ENCODE measurements at places on chromosomes 2 and 18.
A peak's percentile ranks its signal among the peaks of the same experiment; 100 is the strongest.

DNA sequence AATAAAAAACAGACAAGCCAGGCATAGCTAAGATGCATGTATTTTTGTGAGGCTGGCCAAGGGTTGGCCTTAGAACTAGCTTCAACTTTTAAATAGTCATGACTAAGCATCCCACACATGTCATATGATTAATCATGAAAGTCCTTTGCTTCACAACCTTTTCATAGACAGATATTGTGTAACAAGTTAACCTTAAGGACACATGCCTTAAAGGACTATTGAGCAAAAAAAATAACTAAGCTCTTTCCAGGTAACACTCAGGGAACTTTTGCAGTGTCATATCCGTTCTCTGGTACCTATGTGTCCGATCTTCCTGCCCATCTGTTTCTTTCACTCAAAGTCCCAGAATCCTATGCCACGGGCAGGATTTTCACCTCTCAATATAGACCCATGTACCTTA lies 498.4 kb downstream of the STK39 start:
- no peak for DNase-seq

DNA sequence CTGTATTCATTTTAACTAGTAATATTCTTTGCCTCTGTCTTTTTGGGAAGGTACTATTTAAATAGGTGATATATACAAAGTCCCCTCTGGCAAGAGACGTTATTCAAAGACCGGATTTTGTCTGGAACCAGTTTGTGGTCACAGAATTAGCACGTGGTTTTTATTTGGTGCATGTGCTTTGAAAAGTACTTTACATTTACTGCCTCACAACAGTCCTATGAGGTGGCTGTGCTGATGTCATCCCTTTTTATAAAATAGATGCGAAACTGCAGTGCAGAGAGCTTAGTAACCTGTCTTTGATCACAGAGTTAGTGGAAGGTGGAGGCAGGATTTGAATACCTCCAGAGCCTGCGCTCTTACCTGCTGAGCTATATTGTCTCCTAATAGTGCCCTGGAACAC lies 4.0 kb downstream of the LPIN1 start:
- no peak for DNase-seq

- no peak for DNase-seq
Observed at GRCh38 chr2:188294352-188294926, 2.8 kb downstream of the GULP1 start.

GRCh38 chr2:190843890-190844699 lies 36.5 kb upstream of the GLS start:
- DNase-seq = no peak

GRCh38 chr2:15636972-15637785 lies 45.5 kb downstream of the DDX1 start:
- peak; percentile 50 for DNase-seq

- no peak for DNase-seq
Observed at GRCh38 chr18:42005782-42006181, 50.7 kb downstream of the PIK3C3 start.

DNA sequence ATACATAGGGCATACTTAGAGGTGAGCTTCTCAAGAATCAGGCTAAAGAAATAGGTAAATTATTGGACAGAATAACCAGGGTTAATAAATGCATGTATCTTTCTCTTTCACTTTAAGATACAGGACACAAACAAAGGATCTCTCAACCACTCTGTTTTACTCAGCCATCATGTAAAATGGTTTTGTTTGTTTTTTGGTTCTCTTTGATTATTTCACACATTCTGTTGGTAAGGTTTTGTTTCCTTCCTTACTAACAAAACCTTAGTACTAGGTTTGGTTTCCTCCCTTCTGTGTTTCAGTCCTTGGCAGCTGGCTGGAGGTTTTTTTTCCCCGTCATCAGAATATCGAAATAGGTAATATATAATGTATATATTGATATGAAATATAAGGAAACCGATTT lies 1506.8 kb upstream of the TMEFF2 start:
- DNase-seq = no peak

GRCh38 chr2:215613280-215613679 lies 177.4 kb upstream of the FN1 start:
- no peak for DNase-seq

DNA sequence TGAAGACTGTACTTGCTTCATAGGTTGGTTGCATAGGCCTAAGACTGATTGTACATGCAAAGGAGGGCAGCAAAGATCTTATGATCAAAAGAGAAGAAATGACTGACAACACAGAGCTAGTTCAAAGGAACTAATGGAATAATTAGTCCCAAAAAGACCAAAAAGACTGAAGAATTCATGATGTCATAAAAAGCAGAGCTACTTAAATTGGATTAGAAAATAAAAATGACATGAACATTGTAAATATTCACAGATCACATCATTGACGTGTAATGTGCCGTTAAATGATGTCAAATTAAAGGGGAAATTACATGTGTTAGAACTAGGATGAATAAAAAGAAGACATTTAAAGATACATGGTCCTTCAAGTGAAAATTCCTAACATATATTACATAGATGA lies 616.8 kb downstream of the NR4A2 start:
- DNase-seq = no peak

GRCh38 chr2:173086518-173087213 lies 11.0 kb downstream of the MAP3K20 start:
- no peak for DNase-seq

DNA sequence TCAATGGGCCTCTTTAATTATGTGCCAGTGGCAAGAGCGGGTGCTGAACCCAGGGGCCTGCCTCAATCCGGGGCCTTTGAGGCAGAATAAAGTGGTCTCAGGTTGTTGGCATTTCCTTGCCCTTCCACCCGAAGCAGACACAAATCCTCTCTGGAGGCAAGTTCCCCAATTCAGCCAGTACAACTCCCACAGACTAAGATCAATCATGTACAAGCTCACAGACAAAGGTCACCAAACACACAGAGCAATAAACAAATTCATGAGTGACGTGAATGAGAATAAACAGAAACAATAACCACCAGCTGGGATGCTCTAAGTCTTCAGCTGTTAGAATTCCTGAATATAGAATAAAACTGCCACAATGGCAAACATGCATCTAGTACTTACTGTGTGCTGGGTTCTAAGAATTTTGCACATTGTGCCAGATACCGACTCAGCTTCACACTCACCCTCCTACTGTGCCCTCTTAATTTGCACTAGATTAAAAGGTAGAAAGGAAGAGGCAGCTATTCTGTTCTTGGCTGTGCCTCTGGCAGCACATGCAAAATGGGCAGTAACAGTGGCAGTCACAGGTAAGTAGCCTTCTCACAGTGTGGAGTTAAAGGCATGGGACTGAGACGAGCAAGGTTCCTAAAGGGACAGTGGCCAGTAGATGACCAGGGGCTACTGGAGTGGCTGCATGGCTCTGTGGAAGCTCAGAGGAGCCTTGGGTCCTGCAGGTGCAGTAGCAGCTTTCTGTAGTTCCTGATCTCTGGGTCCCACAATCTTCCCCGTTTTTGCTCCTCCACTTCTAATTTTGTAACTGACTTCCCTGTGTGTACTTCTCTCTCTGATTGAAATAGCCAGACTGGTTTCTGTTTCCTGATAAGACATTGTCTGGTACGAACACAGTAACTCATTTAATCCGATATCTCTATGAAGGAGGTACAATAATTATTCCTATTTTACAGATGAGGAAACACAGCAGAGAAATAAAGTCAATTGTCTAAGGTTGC lies 34.6 kb upstream of the IL1B start:
- no peak for DNase-seq

DNA sequence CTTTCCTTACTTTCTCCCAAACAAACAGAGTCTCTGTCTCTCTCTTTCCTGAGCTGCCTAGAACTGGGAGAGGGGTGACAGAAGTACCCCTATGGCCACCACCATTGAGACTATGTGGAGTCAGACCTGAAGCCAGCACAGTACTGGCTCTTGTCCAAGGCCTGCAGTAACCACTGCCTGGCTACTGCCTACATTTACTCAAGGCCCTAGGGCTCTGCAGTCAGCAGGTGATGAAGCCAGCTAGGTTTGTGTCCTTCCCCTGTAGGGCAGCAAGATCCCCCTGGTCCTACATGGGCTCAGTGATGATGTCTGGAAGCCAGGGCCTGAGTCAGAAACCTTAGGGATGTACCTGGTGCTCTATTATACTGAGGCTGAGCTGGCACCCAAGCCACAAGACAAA lies 12.2 kb downstream of the MYO3B start:
- DNase-seq = no peak

DNA sequence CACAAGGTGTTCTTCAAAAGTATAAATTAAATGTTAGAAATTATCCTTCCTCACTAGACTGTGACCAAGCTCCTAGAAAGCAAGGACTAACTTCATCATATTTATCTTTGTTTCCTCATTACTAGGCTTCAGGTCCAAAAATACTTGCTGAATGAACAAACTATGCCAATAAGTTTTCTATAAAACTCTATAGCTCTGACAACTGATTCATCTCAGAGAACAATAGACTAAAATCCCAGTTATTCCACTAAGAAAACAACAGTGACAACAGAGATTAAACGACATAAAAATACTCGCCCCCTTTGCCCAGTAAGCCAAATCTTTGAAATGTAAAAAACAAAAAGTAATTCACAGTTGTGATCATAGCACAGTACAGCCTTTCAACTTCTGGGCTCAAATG lies 13.6 kb downstream of the TLK1 start:
- DNase-seq = no peak

DNA sequence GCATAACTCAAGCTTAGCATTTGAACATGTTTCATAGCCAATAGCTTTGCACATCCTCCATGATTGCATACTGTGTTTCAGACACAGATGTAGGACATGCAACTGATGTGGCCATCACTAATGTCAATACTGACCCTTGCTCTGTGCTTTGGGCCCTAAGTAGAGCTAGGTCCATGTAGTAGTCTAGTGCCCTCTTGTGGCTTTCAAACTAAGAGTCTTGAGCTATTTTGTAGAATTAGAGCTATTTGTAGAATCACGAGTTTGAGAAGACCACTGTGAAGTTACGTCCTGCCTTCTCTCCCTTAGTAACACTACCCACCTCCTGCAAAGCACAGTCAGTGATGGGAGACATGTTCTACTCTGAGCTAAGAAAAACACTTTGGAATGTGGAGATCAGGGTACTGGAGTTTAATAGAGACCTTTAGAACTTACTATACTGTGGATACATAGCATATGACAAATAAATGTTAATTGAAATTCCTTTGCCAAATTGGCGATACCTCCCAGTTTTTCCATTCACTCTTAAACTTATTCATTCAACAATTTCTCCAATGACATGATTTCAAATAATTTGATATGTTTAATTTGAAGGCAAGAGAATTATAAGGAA lies 306.5 kb upstream of the TNP1 start:
- no peak for DNase-seq

- no peak for DNase-seq
Observed at GRCh38 chr2:216757532-216757931, 62.2 kb upstream of the IGFBP5 start.

DNA sequence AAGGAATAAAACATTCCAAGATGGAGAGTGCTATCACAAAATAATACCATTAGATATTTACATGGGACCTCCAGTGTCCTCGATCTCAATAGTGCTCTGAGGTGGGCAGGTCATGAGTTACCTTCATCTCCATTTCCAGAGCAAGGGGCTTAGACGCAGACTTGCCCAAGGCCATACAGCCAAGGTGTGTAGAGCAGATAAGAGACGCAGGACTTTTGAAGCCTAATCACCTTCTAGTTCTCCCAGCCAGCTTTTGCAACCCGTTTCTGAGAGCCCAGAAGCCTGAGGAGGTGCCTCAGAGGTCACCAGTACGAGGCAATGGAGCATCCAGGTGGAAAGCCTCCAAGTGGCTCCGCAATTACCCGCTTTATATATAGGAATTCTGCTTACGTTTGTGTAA lies 294.7 kb downstream of the LNPK start:
- DNase-seq = no peak

DNA sequence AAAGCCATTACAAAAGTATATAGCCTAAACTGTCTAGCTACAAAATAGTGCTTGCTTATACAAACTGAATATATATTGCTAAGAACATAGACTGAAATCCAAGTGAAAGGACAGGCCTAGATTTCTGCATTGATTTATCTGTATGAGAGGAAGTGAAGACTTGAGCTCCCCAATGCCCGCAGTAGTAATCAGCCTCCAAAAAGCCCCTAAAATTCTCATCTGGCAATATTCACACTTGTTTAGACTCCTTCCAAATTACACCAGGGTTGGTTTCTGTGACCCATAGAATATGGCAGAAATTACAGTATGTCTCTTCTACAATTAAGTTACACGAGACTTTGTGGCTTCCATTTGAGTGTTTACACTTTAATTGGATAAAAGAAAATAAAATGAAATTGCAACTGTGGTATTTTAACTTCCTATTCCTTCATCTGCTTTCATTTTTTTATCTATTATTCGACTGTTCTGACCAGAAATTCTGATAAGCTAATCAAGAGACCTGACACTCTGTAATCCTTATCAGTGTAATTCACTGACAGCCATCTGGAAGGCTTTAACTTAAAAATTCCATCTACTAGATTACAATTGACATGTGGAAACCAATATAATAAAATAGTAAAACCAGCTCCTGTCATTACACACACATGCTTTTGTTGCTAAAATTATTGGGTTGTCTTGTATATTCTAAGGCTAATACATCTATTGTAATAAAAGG lies 21.1 kb downstream of the ABCB11 start:
- no peak for DNase-seq

GRCh38 chr2:12457831-12458230 lies 258.9 kb upstream of the TRIB2 start:
- no peak for DNase-seq

DNA sequence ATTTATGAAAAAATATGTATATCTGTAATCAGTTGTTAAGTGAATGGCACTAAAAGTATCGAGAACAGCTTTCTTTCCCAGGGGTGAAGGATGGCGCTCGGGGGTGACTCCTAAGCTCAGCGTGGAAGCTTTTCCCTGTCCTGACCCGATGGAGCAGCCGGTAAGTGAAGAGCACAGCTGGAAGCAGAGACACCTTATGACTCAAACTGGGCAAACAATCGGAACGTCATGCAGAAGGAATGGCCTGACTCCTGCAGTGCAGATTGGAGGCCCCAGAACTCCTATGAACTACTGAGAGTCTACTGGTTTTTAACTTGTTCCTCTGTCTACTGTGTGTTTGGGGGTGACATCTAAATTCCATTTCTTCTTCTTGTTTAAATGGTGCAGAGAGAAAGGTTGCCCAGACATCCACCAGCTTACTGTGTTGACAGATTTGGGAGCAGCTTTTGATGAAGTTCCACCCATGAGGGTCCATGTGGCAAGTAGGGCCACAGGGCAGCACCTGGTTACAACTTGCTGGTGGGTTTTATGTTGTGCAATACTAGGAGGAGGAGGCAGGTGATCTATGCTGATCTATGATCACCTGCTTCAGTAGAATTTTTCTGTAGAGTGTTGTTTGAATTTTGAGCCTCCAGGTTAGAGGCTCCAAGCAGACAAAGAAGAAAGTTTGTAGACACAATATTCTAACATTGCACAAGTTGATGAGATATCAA lies 52.8 kb upstream of the TMEM182 start:
- no peak for DNase-seq

GRCh38 chr2:13193075-13193474 lies 476.3 kb downstream of the TRIB2 start:
- no peak for DNase-seq

DNA sequence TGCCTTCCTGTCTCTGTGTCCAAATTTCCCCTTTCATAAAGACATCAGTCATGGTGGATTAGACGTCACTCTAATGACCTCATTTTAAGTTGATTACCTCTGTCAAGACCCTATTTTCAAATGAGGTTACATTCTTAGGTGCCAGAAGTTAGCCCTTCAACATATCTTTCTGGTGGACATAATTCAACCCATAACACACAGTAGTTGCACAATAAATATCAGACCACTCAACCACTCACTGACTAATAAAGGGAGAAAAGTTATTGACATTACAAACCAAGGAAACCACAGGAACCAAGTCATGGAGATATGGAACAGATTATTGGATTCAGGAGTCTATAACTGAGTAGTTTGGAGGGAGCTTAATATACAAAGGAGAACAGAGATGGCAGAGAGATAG lies 377.4 kb upstream of the ACVR2A start:
- DNase-seq = no peak

Data from activated T-cell treated with anti-CD3 and anti-CD28 coated beads for 1 hour (primary cell).